ENCODE measurements at places on chromosomes 6 and 20.
A peak's percentile ranks its signal among the peaks of the same experiment; 100 is the strongest.

GRCh38 chr6:7532232-7532631 is 9.2 kb upstream of the DSP start:
- peak; percentile 71 for DNase-seq

GRCh38 chr20:31667315-31668285 is 29.9 kb downstream of the COX4I2 start:
- no peak for DNase-seq

GRCh38 chr6:117906958-117907600 is at the start of gene SLC35F1:
Gene SLC35F1, plus strand, starts transcription at chr6:117907264.
- DNase-seq, result no peak

DNA sequence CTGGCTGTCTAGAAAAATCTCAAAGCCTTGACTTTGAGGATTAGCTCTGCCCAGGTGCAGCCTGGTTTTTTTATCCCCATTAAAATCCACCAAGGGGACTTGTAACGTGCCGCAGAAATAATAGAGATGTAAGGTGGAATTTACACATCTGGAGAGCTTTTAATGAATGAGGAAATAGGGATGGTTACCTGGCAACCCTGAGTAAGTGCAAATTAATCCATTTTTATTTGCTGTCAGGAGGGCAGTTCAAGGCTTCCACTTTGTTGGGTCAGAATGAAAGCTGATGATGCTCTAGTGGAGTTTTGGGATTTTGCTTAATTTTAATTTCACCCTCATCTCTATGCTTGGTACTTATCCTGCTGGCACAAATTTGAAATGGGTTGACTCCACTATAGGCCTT is 163.4 kb upstream of the CEP162 start:
- no peak for DNase-seq

DNA sequence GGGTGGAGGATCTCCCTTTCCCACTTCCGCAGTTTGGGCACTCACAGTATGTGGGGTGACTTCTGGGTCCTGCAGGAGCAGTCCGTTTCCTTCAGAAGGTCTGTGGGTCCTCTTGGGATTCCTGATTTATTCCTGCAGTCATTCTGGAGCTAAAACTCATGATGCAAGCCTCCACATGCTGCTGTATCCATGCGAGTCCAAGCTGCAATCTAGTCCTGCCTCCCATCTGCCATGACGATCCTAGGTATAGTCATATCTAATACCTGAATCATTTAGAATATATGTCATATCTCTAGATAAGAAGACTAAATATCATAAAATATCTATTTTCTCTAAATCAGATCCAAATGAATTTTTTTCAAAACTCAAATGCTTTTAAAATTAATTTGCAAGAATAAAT is 103.4 kb upstream of the AHI1 start:
- no peak for DNase-seq

GRCh38 chr20:33647603-33648395 is 14.3 kb upstream of the C20orf144 start:
- no peak for DNase-seq

- peak; percentile 41 for DNase-seq
These were observed 78.8 kb upstream of the RALY start for GRCh38 chr20:33914919-33915318.

DNA sequence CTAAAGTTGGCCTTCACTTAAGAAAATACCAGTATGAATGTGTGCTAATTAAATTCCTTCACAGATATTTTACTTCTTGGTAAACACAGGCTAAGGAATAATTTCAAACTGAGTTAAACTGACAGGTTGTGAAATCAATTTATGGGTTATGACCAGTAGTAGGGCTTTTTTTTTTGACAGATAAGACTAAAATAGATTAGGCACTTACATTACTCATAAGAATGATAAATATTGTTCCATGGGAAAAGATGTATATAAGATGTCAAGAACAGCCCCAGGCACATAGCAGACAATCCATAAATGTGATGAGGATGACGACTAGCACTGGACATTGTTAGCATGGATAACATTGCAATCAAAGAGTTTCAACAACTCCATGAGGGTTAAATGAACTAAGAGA is 22.9 kb downstream of the NT5E start:
- no peak for DNase-seq

DNA sequence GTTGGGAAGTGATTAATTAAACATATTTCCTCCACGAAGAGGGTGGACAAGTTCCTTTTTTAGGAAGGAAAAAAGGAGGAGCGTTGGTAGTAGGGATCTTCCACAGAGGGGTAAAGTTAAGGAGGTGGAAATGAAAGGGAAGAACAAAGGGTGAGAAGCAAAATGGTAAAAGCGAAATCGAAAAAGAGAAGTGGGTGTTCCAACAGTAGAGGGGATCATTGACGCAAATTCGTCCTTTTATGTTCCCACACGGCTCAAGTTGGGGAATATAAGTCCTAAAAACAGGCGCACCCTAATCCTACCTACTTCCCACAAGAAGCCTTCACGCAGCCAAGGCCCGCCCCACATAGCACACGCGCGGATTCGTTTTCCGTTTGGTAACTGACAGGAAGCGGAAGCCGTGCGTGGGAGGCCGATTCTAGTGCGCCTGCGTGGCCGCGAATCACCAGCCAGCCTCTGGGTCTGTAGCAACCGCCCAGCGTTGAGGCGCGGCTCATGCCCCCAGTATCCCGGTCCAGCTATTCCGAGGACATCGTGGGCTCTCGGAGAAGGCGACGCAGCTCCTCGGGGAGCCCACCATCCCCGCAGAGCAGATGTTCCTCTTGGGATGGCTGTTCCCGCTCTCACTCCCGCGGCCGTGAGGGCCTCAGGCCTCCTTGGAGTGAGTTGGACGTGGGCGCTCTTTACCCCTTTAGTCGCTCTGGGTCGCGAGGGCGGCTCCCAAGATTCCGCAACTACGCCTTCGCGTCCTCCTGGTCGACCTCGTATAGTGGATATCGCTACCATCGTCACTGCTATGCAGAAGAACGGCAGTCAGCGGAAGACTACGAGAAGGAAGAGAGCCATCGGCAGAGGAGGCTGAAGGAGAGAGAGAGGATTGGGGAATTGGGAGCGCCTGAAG is at the start of gene NKAPL:
TSS of gene NKAPL (plus strand) at position 421 of the 901 bp plus-strand sequence. CDS start at position 496, 75 bp downstream.
- DNase-seq, result no peak

DNA sequence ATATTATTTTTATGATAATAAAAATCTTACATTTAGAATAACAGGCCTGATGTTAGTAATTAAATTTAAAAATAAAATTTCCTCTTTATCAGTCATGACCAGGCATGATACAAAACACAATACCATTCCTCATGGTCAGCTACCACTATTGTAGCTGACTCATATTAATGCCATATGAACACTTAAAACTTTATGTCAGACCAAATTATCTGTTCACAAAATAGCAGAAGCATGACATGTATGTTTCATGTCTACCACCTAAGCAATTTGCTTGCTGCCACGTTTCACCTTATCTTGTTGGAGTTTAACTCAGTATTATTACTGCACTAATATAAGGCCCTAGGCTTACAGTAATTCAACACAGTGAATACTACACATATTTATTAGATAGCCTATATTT is 65.7 kb downstream of the HTR1B start:
- DNase-seq, result no peak

GRCh38 chr6:33744895-33745546 is 1.7 kb downstream of the IP6K3 start:
- no peak for DNase-seq

GRCh38 chr6:30735668-30736314 is 6.7 kb downstream of the FLOT1 start:
- no peak for DNase-seq

DNA sequence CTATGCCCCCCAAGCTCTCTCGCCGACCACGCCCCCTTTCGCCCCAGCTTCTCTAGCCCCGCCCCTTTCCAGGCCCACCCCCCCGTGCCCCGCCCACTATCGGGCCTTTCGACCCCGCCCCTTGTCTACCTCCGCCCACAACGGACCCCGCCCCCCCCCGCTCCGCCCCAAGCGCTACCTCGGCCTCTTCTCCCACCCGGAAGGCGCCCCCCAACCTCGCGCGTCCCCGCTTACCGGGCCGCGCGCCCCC is 200 bp downstream of the ZBTB22 start:
- no peak for DNase-seq

DNA sequence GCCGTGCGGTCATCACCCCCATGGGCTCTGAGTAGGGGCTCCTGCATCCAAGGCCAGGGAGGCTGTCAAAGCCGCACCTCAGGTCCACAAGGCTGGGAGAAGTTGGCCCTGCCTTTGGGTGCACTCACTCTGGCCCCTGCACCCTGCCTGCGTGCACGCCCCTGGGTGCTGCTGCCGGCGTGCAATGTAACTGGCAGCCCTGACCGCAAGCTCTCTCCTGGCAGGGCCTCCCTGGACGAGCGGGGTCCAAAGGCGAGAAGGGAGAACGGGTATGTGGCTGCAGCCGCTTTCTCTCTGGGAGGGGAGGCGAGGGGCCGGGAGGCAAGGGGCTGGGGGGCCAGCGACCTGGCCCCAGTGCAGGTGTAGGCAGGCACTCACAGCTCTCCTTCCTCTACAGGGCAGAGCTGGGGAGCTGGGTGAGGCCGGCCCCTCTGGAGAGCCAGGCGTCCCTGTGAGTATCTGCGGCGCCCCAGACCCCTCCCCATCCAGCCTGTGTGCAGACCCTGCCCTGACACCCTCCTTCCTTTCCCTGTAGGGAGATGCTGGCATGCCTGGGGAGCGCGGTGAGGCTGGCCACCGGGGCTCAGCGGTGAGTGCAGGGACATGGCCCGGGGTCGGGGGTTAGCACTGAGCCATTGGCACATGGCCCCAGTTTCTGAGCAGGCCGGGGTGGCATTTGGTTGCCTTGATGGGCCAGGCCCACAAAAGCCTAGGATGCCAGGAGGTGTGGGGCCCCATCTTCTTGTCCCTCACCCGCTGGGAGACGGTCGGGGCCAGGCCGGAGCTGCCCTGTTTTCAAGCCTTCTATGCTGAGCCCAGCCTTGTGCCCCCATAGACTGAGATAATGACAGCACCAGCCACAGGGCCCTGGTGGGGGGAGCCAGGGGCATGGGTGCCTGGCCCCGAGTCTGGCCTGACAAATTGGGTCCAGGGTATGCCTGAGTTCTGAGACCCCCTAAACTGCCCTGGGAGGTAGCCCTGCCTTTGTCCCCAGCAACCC is 12.7 kb downstream of the COL9A3 start:
- no peak for DNase-seq

- no peak for DNase-seq
These were observed 68.7 kb downstream of the PHACTR2 start for GRCh38 chr6:143746202-143747119.

DNA sequence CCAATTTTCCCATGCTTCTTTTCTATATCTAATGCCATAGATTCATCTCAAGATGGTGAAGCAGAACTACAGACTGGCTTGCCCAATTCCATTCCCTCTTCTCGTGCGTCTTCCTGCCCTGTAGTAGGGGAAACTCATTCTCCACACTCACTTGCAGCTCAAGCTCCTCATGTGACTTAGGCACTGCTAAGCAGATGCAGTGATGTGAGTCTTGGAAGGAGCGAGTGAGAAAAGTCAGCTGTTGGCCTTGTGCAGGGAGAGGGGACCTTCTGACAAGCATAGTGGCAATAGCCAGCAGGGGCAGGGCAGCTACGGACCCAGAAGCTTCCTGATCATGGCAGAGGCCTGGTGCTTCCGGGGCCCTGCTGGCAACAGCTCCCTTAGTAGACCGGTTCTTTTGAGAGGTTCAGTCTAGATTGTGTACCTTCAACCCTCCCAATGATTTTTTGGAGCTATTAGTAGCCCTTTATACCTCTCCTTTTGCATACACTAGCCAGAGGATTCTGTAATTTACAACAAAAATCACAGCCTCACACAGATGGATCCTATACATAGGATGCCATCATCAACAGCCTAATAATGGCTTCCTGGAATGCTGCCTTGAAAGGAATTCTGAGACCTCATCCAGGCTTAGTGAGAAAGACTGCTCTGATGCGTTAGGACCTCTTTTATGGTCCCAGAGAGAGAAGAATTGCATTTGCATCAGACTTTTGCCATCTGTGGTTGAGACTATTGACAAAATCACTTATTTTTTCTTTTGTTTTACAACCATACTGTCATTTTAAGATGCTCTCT is 121.5 kb upstream of the RIPOR2 start:
- no peak for DNase-seq

GRCh38 chr6:71197267-71197666 is 91.3 kb upstream of the OGFRL1 start:
- DNase-seq, result peak; percentile 18

DNA sequence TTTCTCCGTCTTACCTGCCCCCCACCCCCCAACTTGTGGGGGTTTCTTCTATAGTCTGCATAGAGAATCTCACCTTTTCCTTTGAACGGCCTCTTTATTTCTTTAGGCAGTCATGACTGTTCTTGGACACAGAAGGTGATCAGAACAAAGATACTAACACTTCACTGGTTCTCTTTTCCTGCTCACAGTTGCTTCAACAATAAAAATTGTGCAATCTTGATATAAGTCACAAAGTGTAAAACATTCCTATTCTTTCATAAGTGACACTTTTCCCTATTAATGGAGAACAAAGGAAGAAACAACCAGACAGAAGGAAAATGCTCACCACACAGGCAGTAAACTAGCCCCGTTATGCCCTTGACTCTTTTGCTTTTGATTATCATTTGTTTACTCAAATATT is 238.4 kb upstream of the QKI start:
- no peak for DNase-seq

GRCh38 chr20:11445161-11445560 is 472.5 kb upstream of the BTBD3 start:
- no peak for DNase-seq

GRCh38 chr6:32979720-32980487 is 11.5 kb downstream of the BRD2 start:
- DNase-seq, result no peak

DNA sequence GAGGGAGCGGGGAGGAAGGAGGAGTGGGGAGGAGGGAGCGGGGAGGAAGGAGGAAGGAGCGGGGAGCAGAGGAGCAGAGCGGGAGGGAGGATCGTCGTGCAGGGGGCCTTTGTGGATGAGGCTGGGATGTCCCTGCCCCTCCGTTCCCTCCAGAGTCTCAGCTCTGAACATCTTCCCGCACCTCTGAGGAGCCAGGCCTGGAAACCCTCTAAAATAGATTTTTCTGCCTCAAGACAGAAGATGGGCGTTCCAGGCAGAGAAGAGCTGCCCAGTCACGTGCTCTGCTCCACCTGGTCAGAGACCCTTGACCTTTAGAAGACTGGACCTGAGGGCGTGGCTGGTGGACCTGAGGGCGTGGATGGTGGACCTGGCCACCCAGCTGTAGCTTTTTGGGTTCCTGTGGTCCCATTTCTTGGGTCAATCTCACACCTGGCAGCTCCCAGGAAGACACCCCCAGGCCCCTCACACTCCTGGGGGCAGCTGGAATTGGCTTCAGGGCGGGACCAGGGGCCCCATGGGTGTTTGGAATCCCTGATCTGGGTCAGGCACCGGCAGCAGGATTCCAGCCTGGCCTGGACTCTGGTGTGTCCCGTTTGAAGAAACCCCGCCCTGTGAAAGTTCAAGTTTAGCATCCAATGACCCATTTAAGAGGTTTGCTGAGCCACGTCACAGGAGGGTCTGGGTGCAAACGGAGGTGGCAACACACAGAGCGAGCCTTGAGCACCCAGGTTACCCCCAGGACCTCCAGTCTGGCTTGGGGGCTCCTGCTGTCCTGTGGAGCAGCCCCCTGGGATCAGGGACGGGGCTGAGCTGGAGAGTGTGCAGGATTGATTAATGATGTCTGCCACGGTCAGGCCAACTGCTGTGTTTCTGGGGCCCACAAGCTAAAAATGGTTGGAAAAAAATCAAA is 96.9 kb upstream of the BHLHE23 start:
- DNase-seq, result no peak

GRCh38 chr6:170355661-170356060 is 49.1 kb downstream of the FAM120B start:
- DNase-seq, result no peak

- no peak for DNase-seq
These were observed 283.5 kb downstream of the KHDC1L start for GRCh38 chr6:72941751-72942150.

Measured in LoVo (cell line).